Urinary bladder (tissue), 4 donors: ENCODE measurements at places on chromosomes 6 and 20.

- no peak for DNase-seq
Measured at GRCh38 chr6:116975600-116975999, 98.6 kb downstream of the RFX6 start.

DNA sequence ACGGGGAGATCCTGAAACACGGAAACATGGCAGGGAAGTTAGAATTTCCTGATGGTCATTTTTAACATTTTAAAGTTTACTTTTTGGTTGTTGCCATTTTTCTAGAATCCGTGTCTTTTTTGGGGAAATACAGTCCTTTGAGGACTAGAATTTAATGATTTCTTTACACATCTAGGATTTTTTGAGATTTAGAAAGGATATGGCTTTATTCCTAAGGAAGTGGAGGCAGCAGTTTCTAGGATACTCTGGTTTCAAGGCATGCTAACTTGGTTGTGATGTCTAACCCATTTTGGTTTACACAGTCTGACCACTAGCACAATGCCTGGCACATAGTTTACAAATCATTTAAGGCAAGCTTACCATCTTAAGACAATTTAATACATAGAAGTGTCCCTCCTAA is 1.1 kb upstream of the ZBTB2 start:
- no peak for DNase-seq

DNA sequence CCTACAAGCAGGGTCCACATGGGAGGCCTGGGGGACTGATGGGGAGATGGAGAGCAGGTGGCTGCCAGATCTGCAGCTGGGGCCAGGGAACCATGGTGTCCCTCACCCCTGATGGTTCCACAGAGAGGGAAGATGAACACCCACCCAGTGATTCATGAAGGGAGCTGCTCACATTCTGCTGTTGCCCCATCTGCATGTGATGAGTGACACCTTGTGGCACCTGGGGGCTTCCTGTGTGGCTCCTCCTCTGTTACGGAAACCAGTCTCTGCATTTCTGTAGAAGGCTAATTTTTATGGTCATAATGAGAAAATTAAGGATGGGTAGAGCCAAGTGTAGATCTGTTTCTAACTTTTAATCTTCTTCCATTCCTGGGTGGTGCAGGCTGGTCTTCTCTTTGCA is 217.1 kb downstream of the SMOC2 start:
- no peak for DNase-seq

DNA sequence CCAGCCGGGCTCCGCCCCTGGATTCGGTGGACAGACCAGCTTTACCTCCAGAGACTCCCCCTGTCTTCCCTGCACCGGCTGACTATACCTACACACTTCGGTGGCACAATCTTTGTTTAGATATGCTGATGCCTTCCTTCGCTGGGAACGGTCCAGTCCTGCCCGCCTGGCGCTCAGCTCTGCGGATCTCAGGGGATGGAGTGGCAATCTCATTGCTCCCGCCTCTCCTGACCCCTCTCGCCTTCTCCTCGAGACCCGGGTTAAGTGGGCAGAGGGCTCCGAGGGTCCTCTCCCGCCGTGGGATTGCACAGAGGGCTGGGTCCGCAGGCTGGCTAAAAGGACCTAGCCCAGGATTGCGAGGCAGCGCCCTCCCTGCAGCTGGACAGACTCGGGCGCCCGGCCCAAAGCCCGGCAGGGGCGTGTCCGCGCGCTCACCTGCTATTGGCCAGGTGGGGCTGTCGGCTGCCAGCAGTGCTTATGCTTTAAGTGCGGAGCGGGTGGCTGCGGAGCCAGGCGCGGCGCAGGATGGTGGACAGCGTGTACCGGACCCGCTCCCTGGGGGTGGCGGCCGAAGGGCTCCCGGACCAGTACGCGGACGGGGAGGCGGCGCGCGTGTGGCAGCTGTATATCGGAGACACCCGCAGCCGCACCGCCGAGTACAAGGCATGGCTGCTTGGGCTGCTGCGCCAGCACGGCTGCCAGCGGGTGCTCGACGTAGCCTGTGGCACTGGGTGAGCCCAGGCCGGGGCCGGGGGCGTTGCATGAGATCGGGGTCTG is at the start of gene GNMT:
Gene GNMT (plus strand): TSS at position 512 of the 777 bp plus-strand sequence. CDS start 14 bp downstream, at position 526.
- DNase-seq, result no peak

DNA sequence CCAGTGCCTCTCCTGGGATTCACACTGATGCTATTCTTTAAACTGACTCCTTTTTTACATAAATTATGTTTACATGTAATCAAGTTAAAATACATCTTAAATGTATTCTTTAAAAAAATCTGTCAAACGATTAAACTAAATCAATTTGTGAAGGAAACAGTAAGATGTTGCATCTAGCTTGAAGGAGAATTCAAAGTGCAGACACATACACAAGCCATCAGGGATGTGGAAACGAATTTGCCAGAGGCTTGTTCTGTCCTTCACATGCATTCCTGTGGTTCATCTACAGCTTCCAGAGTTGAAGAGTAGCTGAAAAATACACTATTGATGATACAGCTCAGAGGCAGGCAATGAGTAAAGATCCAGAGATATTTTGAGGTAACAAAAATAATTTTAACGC is 7.3 kb upstream of the BPIFB3 start:
- no peak for DNase-seq

- DNase-seq, result no peak
Measured at GRCh38 chr20:44069203-44070011, 117.6 kb downstream of the JPH2 start.

DNA sequence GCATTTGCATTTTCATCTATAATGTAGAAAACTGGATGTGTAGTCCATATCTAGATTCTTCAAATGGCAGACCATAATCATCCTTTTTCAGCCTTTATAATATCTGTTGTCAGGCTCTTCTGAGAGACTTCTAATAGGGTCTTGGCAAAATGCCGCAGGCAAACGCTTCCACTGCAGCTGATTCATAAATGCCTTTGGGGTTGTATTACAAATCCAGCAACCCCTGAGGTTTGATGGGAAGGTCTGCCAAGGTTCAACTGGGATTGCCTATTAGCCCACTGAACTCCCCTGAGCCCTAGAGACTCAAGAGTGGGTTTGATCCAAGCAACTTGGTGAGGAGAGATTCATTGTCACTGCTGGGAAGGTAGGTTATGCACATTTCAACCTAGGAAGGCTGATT is 365.2 kb upstream of the POU3F2 start:
- DNase-seq, result no peak

GRCh38 chr6:139449611-139450000 is 75.2 kb upstream of the CITED2 start:
- DNase-seq, result no peak

DNA sequence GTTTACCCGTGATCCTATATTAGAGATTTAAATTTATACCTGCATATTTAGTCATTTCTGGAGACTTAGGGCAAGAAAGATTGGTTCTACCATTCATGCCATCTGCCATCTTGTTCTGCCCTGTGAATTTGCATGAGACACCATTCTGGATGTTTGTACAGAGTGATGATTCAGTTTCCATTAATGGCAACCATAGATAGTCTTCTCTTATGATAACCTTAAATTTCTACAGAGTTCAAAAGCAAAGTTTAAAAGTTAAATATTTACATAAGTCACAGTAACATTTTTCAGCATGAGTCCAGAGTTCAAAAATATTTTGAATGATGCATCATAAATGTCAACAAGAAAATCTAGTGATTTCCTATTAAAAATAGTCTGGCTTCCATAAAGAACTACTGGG is 23.2 kb downstream of the PLCB1 start:
- DNase-seq, result no peak

DNA sequence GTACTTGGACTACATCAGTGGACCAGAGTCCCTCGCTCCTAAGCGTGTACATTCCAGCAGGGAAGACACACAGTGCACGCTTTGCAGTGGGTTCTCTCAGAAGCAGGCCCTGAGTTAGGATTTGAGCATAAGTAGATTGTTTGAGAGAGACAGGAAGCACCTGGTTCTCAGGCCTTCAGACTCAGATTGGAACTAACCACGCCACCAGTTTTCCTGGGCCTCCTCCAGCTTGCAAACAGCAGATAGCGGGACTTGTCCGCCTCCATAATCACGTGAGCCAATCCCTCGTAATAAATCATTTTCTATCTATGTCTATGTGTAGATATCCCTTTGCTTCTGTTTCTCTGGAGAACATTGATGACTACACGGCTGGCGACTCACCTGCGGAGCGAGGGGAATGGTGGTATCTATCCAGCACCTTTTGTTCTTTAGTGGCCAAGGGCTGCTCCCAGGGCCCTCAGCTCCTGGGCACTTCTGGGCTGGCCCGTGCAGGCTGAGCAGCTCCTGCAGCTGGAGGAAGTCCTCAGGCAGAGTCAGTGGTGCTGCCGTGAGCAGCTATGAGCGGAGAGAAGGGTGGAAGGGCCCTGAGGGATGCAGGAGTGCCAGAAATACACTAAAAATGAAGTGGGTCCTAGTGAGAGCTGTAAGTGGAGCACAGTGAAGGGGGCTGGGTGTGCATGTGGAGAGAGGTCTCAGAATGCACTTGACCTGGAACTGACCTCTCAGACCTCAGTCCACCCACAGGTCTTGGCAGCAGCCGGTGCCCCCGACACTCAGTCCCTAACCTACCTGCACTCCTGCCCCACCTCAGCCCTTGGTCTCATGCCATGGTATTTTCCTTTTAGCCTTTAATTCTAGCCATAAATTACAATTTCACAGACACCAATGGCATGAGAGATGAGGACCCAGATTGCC is 76.9 kb downstream of the STK35 start:
- peak; percentile 36 for DNase-seq

DNA sequence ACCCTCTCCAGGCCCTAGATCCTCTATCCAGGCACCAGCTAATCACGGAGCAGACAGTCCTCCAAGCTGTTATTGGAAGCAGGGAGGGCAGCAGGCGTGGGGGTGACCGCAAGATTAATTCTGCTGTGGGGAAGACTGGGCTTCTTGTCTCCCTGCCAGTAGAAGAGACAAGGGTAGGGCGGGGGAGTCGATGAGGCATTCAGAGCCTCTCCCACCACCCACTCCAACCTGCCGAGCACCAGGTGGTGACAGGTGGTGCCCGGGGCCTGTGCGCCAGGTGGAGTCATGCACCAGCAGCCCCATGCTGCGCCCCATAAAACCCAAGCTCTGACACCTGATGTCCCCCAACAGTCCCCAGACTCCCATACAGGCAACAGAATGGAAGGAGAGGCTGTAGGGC is 89.6 kb downstream of the CDH22 start:
- no peak for DNase-seq

DNA sequence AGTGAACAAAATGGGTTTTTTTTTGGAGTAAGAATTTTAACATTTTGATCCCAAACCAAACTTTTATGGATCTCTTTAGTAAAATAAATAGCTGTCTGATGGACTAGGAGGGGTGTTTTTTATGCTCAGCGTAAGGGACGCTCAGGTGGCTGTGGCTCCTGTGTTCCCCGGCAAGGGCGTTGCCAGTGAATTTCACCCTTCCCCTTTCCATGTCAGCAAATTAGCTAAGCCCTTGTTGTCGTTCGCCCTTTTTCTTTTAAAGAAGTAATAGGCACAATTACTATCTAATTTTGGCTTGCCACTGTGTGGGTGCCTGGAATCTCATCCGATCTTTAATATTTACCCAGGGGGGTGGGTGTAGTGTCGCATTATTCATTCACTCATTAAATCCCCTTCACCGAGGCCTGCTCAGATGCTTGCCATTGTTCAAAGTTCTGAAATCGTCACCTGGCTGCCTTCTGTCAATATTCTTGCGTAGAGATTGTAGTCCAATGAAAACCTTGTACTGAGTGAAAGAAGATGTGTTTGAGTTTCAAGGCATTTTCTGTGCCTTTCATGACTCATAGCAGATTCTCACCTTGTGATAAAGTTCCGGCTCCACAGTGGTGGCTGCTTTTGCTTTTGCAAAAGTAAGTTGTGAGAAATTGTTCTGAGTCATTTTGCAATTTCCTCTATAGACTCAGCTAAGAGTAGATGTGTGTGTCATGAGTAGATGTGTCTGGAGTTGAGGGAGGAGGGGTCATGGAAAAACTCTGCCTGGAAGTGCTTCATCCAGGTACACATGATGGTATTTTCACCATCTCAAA is 40.0 kb upstream of the CLDN20 start:
- DNase-seq, result no peak

DNA sequence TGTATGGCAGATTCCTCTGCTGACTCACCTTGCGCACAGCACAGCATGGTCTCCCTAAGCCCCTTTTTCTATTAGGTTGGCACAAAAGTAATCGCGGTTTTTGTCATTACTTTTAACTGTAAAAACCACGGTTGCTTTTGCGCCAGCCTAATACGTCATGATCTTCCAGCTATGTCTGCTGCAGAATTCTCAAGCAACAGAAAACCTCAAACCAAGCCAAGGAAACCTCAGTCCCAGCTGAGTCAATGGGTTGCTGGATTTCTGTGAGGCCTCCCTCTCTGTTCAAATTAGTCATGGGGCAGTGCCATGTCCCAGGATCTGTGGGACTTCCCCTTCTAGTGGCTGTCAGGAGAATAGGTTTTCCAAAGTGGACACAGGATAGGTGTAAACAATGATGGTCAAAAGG is 15.7 kb upstream of the ENPP1 start:
- no peak for DNase-seq

DNA sequence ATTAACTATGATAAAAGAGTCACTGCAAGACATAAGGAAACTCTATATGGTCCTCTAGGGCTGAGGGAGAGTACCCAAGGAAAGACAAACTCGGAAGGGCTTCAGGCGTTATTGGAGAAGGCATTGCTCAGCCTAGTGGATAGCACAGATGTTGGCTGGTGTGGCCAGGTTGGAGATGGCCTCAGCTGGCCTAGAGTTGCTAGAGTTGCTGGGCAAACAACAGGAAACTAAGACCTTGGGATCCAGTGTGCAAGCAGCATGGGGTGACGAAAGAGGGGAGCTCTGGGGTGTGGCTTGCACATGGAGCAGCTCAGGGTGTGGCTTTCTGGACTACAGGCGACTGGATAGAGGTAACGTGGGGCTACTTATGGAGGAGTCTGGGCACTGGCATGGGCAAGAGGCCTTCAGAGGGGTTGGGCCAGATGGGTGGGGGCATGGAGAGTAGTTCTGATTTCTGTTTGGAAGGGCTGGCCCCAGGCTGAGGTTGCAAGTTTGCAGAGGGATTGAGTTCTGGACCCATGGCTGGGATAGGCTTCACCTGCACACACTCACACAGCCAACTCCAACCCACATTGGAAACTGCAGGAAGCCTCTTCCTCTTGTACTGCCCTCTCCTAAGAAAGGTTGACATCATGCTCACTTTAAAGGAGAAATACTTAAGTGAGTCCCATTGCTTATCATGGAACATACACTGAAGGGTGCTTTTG is 5.2 kb upstream of the BPIFB6 start:
- DNase-seq, result no peak
